CD4-positive, alpha-beta T cell treated with Interleukin-1 beta for 1 hour (primary cell): ENCODE measurements at places on chromosomes 6 and 20.

DNA sequence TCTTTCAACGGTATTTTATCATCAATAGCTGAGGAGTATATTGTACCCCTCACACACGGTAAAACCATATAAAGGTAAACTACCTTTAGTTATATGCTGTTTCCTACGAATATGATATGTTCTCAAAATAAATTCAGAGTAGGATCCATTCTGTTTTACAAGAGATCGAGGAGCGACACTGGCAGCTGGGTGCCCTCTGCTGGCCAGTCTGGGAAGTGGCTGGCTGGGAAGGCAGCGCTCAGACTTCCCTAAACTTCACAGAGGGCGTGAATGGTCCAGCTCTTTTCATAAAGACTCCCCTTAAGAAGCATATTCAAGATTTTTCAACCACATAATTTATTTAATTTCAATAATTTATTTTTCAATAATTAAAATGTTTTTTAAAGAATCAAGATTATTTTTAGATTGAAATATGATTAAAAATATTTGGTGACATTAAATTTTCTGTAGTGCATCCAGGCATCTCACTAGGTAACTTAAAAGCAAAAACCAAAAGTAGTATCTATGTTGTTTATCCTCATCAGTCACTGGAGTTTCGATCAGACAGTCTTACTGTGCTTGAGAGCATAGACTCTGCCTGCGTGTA is 187.5 kb upstream of the PDE10A start:
- DNase-seq: peak; percentile 35

DNA sequence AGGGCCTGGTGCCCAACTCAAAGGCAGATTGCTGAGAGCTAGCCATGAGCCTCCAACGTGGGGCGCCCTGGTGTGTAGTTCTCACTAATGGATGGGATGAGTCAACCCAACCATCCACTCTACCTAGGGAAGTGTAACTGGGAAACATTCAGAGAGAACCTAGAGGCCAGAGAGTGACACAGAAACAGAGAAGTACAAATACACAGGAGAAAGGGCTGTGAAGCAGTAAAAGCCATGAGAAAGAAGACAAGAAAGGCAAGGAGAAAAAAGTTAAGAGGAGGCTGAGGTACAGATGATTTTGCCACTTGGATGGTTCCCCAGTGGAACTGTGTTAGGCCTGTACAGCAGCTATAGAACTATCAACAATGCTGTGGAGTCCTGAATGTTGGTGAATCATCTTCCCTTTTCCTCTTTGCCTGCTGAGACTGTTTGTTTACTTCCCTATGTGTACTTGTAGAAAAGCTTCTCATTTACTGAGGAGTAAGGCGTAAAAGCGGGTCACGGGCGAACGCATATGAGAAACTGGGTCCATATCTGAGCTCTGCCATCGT is 39.0 kb downstream of the MAN1A1 start:
- DNase-seq: no peak

DNA sequence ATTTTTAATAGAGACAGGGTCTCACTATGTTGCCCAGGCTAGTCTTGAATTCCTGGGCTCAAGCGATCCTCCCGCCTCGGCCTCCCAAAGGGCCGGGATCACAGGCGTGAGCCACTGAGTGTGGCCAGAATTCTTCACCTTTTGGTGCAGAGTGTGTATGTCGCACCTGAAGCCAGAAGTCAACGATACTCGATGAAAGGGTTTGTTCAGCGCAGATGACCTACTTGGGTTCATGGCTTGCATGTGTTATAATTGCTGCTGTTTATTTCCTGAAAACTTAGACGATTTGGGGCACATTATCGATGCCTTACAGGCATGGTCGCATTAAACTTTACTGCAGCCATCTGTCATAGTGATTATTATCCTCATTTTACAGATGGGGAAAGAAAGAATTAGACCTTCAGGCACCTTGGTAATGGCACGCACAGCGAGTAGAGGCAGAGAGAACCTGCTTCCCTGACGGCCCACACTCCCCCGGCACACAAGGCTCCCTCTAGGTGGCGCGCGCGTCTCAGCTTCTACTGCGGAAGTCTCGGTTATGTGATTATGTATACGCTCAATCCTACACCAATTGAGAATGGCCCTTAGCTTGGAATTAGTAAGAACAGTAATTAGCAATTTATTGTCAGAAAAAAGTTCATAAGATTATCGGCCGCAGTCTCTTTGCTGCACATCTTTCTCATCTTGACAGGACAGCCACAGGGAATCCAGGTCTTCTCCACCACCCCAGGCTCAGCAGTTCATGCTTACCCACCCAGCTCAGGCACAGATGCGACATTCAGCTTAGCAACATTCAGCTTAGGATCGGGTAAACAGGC is 212.8 kb upstream of the PROKR2 start:
- peak; percentile 80 for DNase-seq

- DNase-seq: no peak
These were observed 211.0 kb downstream of the FOXA2 start for GRCh38 chr20:22373164-22373895.

- DNase-seq: no peak
These were observed 516.2 kb downstream of the BCKDHB start for GRCh38 chr6:80622641-80623040.

GRCh38 chr20:327186-328026 is 2.1 kb downstream of the SOX12 start:
- peak; percentile 84 for DNase-seq

GRCh38 chr20:33604084-33604990 is 57.8 kb upstream of the C20orf144 start:
- no peak for DNase-seq

DNA sequence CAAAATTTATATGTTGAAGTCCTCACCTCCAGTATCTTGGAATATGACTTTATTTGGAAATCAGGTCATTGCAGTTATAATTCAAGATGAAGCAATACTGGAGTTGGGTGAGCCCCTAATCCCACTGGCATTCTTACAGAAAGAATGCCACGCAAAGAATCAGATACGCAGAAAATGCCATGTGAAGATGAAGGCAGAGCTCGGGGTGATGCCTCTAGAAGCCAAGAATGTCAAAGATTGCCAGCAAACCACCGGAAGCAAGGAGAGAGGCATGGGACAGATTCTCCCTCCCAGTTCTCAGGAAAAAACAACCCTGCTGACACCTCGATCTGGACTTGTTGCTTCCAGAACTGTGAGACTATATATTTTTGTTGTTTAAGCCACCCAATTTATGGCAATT is 273.4 kb upstream of the CITED2 start:
- no peak for DNase-seq
